ENCODE measurements at places on chromosomes 12 and 14.

DNA sequence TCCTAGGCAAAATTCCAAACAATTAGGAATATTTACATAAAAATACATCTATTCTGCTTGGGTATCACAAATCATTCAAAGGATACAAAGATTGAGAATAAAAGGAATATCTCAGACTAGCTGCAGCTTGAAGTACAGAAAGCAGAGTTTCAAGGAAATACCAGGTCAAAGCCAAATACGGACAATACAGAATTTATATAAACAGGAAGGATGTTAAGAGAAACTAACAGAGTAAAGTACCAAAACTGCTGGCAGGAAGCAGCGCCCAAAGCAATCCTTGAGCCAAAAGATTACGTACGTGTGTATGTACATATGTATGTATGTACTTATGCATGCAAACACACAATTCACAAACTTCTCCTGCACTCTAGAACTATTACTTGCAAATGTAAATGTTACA, 86.6 kb downstream of the PPP1R12A start:
- no peak for DNase-seq

DNA sequence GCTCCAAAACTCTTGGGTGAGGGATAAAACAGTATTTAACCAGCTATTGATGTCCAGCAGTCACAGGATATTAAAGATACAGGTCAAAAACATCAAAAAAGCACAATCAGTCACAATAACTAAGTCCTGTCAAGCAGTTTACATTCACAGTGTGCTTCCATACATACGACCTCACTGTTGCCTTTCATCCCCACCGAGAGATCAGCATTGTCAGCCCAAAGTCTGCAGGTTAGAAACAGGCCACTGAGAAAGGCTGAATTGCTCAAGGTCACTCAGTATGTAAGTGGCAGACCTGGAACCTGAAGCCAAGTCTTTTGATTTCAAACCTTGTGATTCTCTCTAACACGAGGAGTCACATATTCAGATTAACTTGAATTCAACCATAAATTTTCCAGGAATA, 124.9 kb downstream of the GXYLT1 start:
- no peak for DNase-seq

GRCh38 chr12:124388679-124389137, 93.8 kb downstream of the RFLNA start:
- DNase-seq: no peak

DNA sequence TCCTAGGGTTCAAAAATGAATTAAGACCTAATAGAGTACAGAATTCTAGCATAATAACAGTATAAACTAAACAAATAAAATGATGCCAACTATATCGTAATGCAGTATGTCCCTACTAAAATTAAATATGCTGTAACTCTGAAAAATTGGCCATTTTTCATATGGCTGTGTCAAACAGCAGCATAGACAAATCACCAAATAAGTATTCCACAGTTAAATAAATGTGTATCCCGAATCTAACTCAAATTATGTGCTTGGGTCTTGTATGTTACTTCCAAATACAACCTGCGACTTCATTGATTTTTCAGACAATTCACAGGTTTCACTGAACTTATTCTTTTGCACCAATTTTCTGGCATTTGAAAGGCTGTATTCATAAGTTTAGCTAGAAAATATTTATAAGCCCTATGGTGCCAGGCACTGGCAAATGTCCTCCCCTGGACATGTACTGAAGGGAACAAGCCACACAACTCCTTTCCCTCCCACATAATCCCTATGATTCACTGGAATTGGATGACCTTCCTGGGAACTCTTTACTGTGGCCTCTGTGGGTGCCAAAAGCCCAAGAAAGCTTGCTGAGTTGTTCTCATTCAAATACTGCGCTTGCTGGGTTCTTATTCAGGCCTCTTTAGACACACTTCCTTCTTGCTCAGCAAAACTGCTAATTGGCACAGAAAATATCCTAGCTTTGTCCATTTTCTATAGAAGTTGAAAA, 108.8 kb downstream of the KITLG start:
- peak; percentile 75 for DNase-seq

GRCh38 chr14:91379579-91379932, 38.1 kb downstream of the CCDC88C start:
- DNase-seq: no peak

DNA sequence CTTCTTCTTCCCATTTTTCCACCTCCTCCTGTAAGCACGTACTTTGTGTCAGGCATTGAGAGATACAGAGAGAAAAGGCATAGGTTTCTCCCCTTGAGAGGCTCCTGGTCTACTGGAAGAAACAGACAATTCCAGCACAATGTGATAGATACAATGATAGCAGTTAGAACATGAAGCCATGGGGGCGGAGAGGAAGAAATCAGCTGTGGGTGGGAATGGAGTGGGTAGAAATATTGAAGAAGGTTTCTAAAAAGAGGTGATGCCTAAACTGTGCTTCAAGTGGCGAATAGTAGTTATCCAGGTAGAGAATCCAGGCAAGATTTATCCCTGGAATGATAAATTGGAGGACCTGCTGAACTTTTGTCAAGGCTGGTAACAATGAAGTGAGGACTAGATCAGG, 528.8 kb downstream of the NRXN3 start:
- no peak for DNase-seq

GRCh38 chr12:6044082-6044481, 80.4 kb downstream of the VWF start:
- peak; percentile 14 for DNase-seq

GRCh38 chr14:30440961-30441360, 118.0 kb upstream of the G2E3 start:
- DNase-seq: no peak

GRCh38 chr12:16389594-16389993, 42.1 kb downstream of the MGST1 start:
- DNase-seq: peak; percentile 25

GRCh38 chr14:66900719-66901118, 288.5 kb upstream of the GARIN2 start:
- DNase-seq: no peak

GRCh38 chr12:65638324-65638723, 186.0 kb upstream of the HMGA2 start:
- DNase-seq: no peak

GRCh38 chr12:1608713-1609119, 14.3 kb upstream of the FBXL14 start:
- no peak for DNase-seq

DNA sequence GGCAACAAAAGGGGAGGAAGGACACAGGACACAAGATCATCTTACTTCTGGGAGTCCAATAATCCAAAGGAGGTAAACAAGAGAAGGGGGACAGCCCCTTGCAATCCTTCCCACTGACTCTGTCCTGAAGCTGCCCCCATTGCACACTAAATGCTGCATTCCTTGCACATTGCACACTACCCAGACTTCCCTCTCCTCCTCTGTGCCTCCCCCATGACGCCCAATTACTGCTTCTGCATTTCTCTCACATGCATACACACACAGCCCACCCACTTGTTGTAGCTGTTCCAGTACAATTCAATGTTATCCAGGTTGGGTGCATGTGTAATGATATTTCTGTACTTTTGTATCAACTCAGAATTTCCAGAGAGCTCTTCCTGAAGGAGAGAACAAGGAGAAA, 5.5 kb downstream of the NDRG2 start:
- DNase-seq: no peak

DNA sequence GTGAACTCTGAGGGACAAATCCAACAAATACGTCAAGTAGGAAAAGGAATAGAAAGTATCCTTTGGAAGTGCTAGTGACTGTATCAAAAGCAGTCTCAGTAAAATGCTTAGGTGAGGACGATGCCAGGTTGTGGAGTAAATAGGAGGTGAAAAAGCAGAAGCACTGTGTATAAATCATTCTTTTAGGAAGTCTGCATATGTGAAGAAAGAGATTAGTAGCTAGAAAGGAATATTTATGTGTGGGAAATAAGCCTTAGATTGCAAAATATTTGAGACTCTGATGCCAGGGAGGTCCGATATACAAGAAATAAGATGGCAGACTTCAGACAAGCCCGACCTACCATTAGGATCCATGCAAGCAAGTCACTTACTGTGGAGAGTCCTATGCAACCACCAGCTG, 7.9 kb downstream of the CEP128 start:
- DNase-seq: no peak

DNA sequence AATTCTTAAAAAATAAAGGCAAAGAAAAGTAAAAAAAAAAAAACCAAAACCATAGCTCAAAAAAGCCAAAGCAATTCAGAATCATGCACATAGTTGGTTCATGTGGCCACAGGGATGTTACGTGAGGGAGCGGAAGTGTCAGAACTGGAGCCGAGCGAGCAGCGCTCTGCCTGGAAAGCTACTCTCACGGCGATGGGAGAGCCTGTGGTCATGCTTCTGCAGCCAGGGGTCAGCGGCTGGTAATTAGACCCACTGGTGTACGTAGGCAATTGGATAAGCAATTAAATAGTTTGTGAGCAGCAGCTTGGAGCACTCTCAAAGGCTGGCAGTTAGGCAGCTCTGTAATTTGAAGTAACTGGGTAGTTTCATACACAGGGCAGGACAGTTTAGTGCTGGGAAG, 58.1 kb downstream of the TRHDE start:
- DNase-seq: no peak

DNA sequence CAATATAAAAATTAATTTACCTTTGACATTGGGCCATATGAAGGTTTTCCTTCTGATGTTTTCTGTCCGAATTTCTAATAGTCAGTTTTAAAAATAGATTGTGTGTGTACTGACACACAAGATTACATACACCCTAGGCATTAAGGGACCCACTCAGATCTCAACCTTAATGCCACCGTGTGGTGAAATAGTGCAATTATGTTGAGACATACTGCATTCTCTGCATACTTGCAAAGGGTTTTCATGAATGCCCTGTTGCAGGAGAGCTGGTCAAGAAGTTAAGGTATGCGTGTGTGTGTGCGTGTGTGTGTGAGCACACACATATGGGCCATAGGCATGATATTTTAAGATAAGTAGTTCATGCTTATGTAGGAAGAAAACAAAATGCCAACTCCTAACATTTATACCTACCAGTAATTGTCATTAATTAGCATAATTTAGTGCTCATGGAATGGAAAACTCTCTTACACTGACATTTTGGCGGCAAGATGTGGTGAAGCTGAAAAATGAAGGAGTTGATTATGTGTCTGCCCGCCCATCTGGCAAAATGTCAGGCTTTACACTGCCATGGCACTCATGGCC, 58.8 kb downstream of the PIK3C2G start:
- DNase-seq: peak; percentile 64

DNA sequence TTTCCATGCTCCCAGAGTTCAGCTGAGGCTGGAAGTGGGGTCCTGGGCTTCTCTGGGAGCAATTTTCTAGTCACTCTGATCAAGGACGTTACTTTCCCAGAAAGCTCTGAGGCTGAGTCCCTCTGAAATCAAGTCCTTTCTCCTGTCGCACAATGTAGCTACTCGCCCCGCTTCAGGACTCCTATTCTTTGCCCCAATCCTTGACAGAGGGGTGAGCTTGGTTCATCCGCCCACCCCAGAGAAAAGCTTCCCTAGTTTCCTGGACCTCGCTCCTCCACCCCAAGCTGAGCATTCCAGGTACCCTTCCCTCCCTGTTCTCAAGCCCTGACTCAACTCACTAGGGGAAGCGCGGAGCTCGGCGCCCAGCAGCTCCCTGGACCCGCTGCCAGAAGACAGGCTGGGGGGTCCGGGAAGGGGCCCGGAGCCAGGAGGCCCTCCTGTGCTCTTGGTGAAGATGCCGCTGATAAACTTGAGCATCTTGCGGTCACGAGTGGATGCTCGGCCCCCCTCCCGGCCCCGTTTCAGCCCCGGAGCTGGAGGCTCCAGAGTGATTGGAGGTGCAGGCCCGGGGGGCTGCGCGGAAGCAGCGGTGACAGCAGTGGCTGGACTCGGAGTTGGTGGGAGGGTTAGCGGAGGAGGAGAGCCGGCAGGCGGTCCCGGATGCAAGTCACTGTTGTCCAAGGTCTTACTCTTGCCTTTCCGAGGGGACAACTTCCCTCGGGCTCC, 1.6 kb downstream of the AGAP2 start:
- DNase-seq: no peak

DNA sequence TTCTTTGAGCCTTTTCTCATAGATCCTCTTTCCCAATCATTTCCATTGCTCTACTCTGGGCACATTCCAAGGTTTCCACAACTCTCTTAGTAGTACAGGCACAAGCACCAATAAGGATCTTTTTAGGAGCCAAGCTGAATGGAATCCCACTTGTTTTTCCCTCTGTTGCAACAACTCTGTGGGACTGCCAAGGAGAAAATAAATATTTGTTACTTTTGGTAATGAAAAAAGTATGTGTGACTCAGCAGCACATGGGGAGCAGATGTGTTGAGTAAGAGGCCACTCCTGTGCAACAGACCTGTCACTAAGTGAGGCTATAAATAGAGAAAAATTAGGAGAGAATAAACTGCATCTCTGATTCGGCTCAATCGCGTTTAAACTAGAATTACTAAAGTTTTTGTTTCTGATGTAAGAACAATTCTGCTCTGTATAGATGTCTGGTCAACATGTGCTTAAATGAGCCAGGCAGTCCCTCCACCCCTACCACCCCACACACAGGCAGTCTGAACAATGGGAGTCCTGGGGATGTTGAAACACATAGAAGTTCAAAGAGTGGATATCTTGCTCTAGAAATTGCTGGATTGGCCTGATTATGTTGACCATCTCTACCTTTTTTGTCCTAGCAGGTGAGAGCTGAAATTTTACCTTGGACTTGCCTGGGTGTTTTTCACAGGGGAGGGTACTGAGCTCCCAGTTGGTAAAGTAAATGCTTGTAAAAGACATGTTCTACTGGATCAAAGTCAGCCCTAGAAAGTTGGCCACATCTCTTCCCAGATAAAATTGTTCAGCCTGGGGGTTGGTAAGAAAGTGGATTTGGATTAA, 244.3 kb upstream of the NOVA1 start:
- peak; percentile 79 for DNase-seq

DNA sequence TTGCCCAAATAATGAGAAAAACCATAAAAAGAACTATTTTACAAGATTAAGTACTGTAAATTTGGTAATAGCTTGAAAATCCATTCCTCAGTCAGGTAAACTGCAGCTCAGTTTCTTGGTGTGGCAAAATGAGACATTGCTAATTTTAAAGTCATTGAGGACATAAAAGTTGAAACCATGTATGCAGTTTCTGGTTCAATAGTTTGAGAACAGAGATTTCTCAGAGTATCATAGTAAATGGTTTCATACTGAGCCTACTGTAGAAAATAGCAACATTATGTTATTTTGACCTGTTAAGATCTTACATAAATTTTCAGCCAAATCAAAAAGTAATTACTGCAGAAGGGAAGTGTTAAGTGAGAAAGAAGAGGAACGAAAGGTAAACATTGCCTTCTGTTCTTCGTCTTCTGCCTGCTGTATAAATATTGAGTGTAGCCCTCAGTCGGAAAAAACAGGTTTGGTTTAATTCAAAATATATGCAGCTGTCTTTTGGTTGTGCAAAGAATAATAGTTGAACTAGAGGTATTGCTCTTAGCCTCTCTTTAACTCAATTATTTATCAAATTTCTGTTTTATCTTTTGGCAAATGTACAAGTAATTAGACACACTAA, 119.6 kb downstream of the SYNE2 start:
- no peak for DNase-seq

Data from A172 (cell line).